ENCODE measurements at places on chromosomes 6 and 20.

- no peak for DNase-seq
Measured at GRCh38 chr6:43296780-43297497, 1.1 kb upstream of the SLC22A7 start.

- DNase-seq = no peak
Measured at GRCh38 chr6:45956663-45957062, 59.0 kb downstream of the CLIC5 start.

GRCh38 chr6:111564482-111564945, 41.2 kb downstream of the TRAF3IP2 start:
- no peak for DNase-seq

DNA sequence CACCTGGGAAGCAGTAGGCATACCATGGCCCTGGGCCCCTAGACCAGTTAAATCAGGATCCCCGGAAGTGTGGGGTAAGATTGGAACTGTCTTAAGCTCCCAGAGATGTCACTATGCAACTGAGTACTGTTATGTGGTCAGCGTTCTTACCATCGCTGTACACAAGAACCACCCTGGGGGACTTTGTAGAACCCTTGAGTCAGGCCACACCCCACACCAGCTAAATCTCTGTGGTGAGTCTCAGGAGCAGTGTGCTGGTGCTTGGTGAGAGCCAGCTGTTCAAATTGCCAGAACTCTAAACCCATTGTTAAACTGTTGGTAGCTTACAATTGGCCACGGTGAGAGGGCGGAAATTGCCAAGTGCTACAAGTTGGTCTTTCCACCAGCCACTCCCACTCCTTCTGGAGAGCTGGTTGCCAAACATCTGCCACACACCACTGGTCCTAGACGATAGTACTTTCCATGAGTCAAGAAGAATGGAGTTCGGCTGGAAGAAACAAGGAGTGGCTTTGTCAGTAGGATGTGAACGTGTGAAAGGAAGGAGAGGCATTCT, 80.5 kb upstream of the SYNDIG1 start:
- no peak for DNase-seq

- DNase-seq = no peak
Measured at GRCh38 chr6:3490625-3490980, 33.8 kb upstream of the SLC22A23 start.

DNA sequence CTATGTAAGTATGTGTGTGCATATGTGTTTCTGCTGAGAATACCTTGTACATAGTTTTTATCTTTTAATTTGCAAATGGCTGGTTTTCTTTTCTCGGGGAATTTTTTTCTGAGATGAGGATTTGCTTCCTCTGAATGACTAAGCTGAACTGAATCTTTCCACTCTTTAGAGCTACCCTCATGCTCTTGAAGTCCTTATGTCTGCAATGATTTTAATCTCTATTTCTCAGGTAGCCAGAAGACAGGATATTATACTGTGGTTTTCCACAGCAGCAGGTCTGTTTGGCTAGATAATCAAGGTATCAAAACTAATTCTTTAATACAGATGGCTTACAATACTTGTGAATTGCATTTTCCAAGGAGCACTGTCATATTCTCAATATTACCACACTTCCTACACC, 114.7 kb downstream of the PLCB1 start:
- DNase-seq = no peak

DNA sequence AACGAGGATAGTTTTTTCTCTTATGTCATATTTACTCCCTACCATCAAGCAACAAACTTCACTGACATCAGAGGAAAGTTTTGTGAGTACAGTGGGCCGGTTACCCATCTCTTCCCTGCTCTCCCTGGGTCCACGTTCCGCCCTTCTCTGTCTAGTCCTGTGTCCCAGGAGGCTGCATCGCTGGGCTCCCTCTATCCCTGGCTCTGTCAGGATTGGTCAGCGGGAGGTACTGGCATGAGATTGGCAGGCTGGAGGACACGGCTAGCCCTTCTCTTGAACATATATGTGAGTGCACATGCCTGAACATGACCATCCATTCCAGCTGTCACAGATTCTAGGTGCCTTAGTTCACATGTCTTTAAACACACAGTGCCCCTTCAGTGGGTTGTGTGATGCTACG, 30.3 kb upstream of the TMEM181 start:
- no peak for DNase-seq

- peak; percentile 64 for DNase-seq
Measured at GRCh38 chr20:845226-845868, 11.8 kb downstream of the FAM110A start.

GRCh38 chr20:59007665-59008511, 834 bp upstream of the CTSZ start:
- DNase-seq = no peak

GRCh38 chr6:17705428-17705777, 1.3 kb downstream of the NUP153 start:
- DNase-seq = no peak

DNA sequence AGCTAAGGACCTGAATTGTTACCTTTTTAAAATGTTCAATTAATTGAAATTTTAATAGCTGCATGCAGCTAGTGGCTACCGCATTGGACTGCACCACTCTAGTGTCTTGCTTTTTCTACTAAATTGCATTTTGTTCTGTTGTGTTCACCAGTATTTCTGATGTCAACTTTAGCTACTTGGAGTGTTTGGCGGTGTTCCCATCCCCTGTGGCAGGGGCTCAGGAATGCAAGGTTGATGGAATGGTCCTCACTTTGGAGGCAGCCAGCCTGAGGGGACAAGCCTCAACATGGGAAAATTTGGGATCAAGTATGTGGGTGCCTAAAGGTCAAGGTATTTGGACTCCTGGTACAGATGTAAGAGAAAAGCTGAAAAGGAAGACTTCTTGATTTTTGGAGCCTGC, 230.1 kb upstream of the PRND start:
- DNase-seq = no peak

GRCh38 chr20:32431457-32431856, 73.3 kb downstream of the ASXL1 start:
- no peak for DNase-seq

DNA sequence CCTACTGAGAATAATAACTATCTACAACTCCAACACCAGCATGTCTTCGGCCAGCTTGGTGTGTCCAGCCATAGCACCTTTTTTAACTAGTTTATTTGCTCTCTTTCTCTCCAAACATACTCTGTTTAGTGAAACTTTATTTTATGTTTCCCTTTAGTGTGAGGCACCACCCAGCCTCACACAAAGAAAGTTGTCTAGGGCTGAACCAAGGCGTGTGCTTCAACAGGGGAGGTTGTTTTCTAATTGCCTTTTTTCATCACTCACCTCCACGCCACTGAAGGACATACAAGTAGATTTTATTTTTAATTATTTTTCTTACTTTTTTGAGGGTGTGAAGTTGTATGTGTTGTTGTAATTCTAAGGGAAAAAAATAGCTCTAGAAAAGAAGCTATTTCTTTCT, 125.6 kb upstream of the MARCKS start:
- no peak for DNase-seq

DNA sequence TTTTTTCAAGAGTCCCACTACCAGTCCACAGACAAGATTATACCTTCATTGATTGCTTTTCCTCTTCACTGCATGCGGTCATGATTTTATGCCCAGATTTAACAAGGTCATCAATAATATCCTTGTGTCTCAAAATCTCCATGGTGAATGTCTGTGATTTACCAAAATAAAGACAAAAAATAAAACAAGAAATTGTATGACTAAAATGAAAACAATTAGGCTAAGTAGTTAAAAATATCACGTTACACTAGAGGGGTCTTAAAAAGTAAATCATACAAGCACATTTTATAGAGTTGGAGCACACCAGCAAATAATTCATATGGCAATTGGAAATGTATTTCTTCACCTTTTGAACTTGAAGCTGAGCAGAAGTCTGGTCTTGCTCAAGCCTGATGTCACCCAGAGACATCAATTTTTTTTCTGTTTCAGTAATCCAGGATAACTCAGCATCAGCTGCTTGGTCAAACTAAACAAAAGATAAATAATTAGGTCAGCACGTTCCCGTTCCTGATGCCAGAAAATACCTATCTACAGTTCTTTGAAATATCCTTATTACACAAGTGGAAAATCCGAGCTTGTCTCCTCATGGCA, 125.4 kb downstream of the DST start:
- DNase-seq = no peak

DNA sequence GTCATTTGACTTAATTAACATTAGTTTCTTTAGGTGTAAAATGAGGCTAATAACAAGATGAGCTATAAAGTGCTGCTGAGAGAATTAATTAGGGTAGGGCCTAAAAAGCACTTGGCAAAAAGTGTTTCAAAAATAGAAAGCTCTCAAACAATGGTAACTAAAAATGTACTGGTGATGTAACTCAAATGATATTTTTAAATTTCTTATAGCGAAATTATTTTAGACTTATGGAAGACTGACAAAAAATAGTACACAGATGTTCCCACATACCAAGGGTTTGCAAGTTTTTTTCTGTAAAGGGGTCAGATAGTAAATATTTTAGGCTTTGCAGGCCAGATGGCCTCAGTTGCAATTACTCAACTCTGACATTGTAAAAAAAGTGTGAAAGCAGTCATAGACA, 190.7 kb upstream of the UFL1 start:
- DNase-seq = no peak

DNA sequence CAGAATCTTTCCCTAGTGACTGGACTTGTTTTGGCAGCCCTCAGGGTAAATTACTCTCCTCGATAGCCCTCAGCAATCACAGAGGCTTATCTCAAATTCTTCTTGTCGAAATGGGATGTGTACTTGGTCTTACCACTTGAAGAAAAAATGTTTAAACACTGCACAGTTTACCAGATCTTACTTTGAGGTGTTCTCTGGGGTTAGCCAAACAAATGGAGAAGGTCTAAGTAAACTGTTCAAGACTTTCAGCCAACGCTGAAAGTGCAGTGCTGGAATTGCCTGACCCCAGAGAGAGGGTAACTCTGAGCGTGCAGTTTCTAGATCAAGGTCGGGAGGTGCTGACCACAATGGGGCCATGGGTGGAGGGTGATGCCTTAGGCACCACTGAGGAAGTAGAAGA, 39.2 kb downstream of the MYLIP start:
- no peak for DNase-seq

GRCh38 chr6:135474362-135474761, 23.2 kb downstream of the AHI1 start:
- no peak for DNase-seq

DNA sequence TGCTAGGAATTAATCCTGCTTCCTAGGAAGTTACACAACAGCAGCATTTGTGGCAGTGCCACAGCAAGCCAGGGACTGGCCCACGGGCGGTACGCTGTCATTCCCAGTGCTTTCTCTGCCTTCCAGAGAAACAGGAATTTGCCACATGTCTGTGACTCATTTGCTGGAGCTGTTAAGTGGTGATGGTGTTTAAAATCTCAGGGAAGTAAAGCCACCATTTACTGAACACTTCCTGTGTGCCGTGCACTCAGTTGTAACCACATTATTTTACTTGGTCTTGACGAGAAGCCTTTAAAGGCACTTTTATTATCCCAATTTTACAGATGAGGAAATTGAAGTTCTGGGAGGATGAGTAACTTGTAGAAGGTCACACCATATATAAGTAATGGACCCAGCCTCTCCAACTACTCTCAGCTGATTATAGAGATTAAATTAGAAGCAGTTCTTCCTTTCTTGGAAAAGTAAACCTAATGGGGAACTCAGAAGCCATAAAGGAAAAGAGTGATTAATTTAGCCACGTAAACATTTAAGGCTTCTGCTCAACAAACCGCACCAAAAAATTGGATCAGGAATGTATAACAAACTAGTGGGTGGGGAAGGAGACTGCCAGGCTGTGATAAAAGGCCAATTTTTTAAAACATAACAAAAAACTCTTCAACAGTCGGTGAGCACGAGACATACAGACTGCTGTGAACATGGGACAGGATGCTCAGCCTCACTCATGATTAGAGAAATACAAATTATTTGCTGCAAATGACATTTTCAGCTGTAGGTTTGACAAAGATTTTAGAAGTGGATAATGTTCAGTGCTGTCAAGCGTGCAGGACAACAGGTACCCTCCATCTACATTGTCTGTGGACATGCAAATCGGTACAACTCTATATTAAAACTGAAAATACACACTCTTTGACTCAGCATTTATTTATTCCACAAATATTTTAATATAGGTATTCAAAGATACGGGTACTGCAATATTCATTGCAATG, 311.2 kb downstream of the NRN1 start:
- DNase-seq = no peak

DNA sequence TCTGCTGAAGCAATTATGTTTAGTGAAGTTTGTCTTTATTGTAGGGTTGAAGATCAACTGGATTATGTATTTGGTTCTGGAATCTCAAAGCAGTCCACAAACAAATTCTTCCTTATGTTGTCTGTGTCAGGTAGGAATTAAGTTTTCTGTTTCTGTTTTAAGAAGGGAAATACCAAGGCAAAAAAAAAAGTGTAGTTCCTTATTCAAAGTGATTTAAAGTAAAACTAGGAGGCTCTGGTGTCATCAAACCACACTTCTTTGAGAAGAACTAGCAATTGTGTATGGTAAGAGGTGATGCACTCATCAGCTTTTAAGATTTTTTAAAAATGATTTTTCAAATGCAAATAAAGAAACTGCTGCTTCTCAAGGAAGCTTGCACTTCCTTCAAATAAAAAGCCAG, 1.9 kb downstream of the FAM135A start:
- DNase-seq = no peak

Data from ecto neural progenitor cell (in vitro differentiated cells).